Spleen (tissue), 13 donors: ENCODE measurements at places on chromosomes 5 and 9. TPM values are rescaled to one million over a fixed set of nuclear protein-coding genes. Genes with fewer than 3 reads are reported as not detected.

- H3K36me3 ChIP-seq = no peaks in the 10 kb centered on the region
- no peak overlapping the region for H3K27ac ChIP-seq
- no peak overlapping the region for H3K4me3 ChIP-seq
- no peak for DNase-seq
Observed at GRCh38 chr5:152262667-152263066, 142.4 kb downstream of the NMUR2 start.

The AHRR gene
- 28.5 TPM for total RNA-seq

The HSD17B3 gene
- not detected for total RNA-seq

DNA sequence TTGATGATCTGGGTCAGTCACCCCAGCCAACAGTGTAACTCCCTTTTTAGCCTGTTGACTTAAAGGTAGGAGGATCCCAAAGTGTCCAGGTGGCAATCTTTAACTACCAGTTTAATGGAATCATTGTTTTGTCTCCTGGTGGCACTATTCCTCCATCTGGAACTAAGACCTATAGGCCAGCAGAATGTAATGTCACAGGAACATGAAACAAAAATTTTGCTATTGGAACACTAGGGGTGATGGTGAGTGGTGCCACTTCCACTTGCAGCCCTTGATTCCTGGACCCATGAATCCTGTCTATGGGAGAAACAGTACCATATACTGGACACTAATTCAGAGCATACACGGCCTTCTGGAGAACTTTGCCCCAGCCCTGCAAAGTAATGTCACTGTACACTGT, 219.5 kb upstream of the RASA1 start:
- H3K36me3 ChIP-seq = no peaks in the 10 kb centered on the region
- DNase-seq = no peak
- no peak overlapping the region for H3K27ac ChIP-seq
- no peak overlapping the region for H3K4me3 ChIP-seq
- H3K27me3 ChIP-seq = no peaks in the 10 kb centered on the region

DNA sequence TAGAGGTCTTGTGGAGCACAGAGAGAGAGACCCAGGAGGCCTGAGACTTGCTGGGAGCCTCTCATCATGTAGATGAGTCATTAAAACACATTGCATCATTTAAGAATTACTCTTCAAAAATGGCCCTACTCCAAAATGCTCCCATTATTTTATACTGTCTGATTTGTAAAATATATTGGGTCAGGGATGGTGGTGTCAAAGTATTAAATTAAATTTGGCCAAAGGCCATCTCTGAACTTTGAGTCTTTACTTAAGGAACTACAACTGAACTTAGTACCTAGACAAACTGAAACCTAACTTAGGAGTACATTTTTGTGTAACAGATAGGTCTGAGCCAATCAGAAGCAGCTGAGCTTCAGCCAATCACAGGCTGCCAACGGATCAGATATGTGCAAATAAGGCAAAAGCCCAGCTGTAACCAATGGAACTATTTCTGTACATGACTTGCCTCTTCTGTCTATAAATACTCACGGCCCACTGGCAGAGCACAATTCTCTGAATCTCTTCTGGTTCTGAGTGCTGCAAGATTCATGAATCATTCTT, 657.2 kb downstream of the TLE1 start:
- no peaks in the 10 kb centered on the region for H3K4me1 ChIP-seq
- no peak for DNase-seq
- no peak overlapping the region for H3K4me3 ChIP-seq
- H3K36me3 ChIP-seq = no peaks in the 10 kb centered on the region
- H3K27ac ChIP-seq = no peak overlapping the region
- no peaks in the 10 kb centered on the region for H3K27me3 ChIP-seq

The SLC27A6 gene
- total RNA-seq = not detected

The SHOC1 gene
- total RNA-seq = not detected

The GMCL2 gene
- total RNA-seq = not detected

The LCP2 gene
- 219 TPM for total RNA-seq

GRCh38 chr9:109953813-109954497, 174.0 kb downstream of the PALM2AKAP2 start:
- H3K36me3 ChIP-seq = no peaks in the 10 kb centered on the region
- no peaks in the 10 kb centered on the region for H3K27me3 ChIP-seq
- no peak overlapping the region for H3K4me3 ChIP-seq
- DNase-seq = no peak
- no peak overlapping the region for H3K27ac ChIP-seq
